HuH-7 (cell line): ENCODE measurements at places on chromosomes 16 and 17.

- DNase-seq: peak; percentile 71
These were observed 43.5 kb downstream of the TBX21 start for GRCh38 chr17:47776330-47777197.

DNA sequence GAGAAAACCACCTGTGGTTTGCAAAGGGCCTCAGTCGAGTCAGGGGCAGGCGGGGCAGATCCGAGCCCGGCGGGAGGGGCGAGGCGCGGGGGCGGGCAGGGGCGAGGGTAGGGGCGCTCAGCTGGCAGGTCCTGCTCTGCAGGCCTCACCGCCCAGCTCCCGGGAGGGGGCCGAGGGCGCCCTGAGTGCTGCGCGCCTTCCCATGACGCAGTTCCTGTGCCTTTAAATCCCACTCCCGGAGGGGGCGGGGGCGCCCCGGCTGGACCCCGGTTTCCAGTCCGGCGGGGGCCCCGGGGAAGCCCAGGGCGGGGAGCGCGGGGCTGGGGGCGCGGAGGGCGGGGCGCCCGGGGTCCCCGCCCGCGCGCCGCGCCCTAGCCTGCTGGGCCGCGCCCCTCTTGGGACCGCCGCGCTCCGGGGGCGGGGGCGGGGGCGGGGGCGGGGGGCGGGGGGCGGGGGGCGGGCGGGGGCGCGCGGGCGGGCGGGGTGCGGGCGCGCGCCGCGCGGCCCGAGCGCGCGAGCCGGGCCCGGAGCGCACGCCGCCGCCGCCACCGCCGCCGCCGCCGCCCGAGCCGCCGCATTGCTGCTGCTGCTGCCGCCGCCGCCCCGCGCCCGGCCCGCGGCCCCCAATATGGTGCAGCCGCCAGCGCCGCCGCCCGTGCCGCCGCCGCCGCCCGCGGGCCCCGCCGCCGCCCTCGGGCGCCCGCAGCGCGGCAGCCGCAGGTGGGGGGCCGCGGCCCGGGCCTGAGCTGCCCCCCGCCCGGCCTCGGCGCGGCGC lies at the start of gene JPH3:
Gene JPH3, plus strand, starts transcription at position 508 of the 775 bp plus-strand sequence. CDS start 639 bp downstream, outside the sequence.
- peak; percentile 70 for DNase-seq

- no peak for DNase-seq
These were observed 37.9 kb upstream of the LRRC75A start for GRCh38 chr17:16529906-16530305.

DNA sequence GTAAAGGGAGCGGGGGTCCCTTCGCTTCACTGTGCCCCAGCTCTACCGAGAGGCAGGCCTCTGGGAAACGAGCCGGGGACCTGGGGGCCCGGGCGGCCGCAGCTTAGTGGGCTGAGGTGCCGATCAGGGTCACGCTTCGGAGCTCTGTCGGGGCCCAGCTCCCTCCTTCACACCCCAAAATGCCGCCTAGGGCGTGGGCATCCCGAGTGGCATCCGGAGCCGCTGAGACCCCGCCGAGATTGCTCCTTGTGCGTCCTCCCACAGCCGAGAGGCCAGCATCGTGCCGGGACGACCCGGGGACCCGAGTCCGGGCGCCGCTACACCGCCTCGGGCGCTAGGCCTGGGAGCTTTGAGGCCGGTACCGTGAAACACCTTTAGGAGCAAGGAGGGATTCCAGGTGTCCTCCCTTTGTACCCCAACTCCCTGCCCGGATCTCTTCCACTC lies 1.3 kb downstream of the SALL1 start:
- DNase-seq: no peak

DNA sequence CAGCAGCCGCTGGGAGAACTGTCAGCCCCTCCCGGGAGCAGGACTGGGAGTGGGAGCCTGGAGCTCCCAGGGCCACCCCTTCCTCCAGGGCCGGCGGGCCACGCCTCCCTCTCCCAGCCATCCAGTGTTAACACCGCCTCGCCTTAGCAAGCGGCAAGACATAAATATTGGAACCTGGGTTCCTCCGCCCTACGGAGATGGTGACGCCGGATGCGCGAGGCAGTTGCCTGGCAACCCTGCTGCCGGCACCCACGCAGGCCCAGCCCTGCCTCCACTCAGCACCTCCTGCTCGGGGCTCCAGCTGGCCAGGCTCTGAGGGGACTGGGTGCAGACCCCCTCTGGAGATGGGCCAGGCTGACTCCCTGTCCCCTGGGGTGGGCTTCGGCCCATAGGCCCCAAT lies 27.4 kb upstream of the CACNA1H start:
- DNase-seq: no peak

DNA sequence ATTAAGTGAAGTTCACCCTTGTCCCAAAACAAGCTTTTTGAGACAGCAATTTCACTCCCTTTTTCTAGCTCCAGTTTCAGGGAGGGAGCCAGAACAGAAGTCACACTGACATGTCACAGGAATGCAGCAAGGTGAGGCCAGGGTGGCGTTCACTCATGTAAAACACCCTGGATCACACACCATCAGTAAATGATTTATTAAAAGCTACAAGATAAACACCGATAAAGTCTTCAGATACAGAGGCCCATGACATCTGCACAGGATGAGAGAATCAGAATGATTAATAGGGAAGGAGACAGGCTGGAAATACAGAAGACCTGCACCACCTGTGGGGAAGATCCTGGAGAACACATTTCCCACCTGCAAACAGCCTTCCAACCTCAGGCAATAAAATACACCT lies 77.5 kb upstream of the DYNLRB2 start:
- peak; percentile 40 for DNase-seq

GRCh38 chr16:24009955-24010354 lies 174.2 kb downstream of the PRKCB start:
- DNase-seq: no peak

- peak; percentile 17 for DNase-seq
These were observed 28.9 kb upstream of the FBXW10B start for GRCh38 chr17:15648386-15648785.

DNA sequence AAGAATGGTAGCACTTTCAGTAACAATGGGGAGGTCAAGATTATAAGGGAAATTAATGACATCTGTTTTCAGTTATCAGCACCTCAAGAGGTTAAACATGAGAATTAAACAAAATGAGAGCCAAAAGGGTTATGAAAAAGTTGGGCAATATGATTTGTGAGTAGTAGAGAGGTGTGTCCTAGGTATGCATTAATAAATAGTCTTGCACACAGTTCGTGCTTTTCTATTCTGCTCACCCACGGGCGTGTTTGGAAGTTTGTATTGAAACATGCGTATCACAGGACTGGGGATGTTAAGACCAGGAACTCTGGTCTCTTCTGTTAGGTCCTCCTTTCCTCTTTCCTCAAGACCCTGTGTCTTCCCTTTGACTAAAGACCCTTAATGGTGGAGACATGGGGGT lies 6.0 kb downstream of the BPTF start:
- DNase-seq: no peak
